Ovary (tissue), 10 donors: ENCODE measurements at places on chromosomes 16 and 17.
A peak's percentile ranks its signal among the peaks of the same experiment; 100 is the strongest.

- DNase-seq, result peak; percentile 65
Measured at GRCh38 chr16:68079626-68080344, 5.4 kb upstream of the NFATC3 start.

GRCh38 chr17:1643293-1643998 lies 2.1 kb downstream of the SCARF1 start:
- DNase-seq, result peak; percentile 68

DNA sequence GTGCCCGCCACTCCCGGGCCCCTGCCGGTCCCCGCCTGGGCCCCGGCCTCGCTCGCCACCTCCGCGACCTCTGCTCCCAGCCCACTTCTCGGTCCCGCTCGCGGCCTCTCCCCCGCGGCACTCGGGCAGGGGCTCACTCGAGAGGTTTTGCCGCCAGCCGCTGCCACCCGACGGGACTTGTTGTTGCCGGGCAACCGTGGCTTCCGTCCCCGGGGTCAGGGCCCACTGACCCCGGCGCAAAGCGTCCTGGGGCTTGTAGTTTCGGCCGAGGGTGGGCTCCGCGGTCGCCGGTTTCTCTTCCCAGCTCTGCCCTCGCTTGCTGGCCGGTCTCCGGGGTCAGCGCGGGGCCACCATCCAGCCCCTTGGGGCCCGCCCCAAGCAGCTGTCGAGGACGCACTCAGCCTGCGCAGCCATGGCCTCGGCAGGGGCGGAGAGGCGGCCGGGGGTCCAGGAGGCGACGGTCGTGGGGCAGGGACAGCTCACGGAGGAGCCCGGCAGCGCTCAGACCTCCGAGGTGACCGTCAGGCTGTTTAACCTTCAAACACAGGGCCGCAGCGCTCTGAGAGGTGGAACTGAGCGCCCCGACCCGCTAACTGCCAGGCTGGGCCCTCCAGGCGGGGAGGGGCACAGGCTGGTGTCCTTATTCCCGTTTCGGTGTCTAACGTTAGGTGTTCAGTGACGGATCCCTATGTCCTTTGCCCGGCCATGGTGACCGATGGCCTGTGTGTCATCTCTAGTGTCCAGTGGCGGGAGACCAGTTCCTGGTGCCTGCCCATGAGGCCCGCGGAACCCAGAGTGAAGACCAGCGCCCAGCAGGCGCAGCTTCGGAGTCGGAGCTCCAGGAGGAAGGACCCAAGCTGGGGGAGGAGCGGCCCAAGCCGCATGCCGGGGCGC lies at the start of the genes C16orf86 and ENKD1:
TSS of gene C16orf86 (plus strand) at position 256 of the 894 bp plus-strand sequence. CDS start at position 413, 157 bp downstream.
TSS of gene ENKD1 (minus strand) at position 192 of the 894 bp plus-strand sequence. CDS start 308 bp downstream, outside the sequence.
- peak; percentile 85 for DNase-seq

DNA sequence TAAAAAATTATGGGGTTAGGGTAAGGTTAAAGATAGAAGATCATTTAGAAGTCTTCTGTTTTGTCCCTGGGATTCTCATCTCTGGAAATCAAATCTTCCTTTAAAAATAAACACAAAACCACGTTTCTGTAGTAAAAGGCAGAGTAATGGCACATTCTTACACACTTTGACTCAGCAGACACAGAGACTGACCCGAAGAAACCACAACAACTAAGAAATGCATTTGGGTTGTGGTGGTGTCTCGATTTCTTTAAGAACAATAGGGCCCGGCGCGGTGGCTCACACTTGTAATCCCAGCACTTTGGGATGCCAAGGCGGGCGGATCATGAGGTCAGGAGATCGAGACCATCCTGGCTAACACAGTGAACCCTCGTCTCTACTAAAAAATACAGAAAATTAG lies 54.9 kb upstream of the MYH10 start:
- DNase-seq, result no peak

GRCh38 chr17:39916918-39917317 lies 1.5 kb downstream of the GSDMB start:
- DNase-seq, result no peak

GRCh38 chr16:166375-167121 lies 770 bp downstream of the HBM start:
- no peak for DNase-seq

DNA sequence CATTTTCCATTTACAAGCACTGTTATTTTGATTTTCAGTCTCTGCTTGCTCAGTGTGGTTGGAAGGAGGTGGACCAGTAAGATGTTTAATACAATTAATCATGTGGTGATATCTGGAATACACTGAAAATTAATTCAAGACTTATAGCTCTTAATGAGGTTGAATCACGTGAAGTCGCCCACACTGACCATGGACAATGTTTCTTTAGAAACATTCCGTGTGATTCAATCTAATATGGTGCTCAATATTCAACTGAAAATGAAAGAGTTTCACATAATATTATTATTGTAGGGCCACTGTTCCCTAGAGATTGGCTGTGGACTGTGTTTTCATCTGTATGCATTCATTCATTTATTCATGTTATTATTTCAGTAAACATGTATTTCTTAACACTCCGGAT lies 45.2 kb upstream of the MAF start:
- no peak for DNase-seq

GRCh38 chr17:82101767-82102679 lies 4.0 kb upstream of the FASN start:
- DNase-seq, result peak; percentile 44

- DNase-seq, result no peak
Measured at GRCh38 chr17:50114849-50115357, 15.1 kb downstream of the SAMD14 start.

GRCh38 chr17:58373003-58373402 lies 21.0 kb upstream of the SUPT4H1 start:
- DNase-seq, result no peak

- DNase-seq, result no peak
Measured at GRCh38 chr16:24013864-24014645, 178.3 kb downstream of the PRKCB start.

DNA sequence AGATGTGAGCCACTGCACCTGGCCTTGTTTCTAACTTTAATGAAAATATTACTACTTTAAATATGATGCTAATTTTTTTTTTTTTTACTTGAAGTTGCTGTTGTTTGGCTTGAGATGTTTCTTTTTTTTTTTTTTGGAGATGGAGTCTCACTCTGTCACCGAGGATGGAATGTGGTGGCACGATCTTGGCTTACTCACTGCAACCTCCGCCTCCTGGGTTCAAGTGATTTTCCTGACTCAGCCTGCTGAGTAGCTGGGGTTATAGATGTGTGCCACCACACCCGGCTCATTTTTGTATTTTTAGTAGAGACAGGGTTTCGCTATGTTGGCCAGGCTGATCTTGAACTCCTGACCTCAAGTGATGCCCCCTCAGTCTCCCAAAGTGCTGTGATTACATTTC lies 23.6 kb downstream of the IGSF6 start:
- no peak for DNase-seq

- no peak for DNase-seq
Measured at GRCh38 chr17:76449126-76449525, 3.8 kb downstream of the UBE2O start.

- no peak for DNase-seq
Measured at GRCh38 chr16:77591347-77591746, 131.0 kb upstream of the NUDT7 start.

GRCh38 chr16:2174396-2175131 lies 19.0 kb downstream of the TRAF7 start:
- no peak for DNase-seq

- no peak for DNase-seq
Measured at GRCh38 chr17:38753071-38753506, 548 bp downstream of the PSMB3 start.

- no peak for DNase-seq
Measured at GRCh38 chr16:73166441-73166851, 118.5 kb upstream of the ZFHX3 start.

GRCh38 chr17:17022456-17022855 lies 19.8 kb upstream of the MPRIP start:
- peak; percentile 13 for DNase-seq

DNA sequence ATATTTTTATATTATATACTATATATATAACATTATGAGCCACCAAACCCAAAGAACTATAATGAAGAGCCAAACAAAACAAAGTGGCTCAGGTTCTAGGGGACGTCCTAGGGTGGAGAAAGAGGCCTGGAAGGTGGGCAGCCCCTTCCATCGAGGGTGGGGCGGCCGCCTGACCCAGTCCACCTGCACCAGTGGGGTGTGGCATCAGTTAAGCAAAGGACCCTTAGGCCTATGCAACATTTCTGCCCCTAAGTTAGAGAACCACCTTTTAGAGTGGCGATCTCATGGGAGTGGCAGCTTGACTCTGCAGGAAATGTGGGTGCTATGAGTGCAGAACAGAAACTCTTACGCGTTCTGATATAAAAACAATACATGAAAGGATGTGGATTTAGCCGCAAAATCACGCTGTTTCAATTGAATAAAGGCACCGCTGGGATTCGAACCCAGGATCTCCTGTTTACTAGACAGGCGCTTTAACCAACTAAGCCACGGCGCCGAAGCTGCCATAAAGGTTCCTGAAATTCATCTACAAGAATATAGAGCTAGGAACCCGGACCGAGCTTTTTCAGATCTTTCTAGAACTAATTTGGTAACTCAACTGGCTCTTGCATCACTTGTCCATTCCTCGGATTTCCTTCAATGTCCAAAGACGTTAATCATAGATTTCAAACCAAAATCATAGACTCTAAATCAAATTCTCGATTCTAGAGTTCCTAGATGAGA lies 15.6 kb upstream of the AURKB start:
- peak; percentile 48 for DNase-seq
